HFFc6 (cell line): ENCODE measurements at places on chromosomes 3 and 15. TPM values are rescaled to one million over a fixed set of nuclear protein-coding genes. Genes with fewer than 3 reads are reported as not detected.

DNA sequence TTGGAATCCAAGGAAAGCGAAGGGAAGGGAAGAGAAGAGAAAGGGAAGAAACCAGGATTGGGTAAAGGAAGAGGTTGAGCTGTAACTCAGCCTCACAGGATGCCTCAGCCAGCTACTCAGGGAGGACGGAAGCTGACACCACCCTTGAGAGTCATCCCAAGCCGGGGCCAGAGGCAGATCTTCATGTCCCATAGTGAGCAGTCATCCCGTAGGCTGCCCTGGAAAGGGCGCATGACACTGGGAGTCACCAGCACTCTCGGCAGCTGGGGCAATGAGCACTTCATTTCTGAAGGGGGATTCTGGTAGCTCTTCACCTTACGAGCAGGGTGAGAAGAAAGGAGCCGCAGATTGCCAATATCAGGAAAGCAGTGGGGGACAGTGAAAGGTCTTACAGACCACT lies 60.1 kb upstream of the PCSK6 start:
- no peak for DNase-seq

GRCh38 chr3:108118038-108118768 lies 27.4 kb upstream of the CD47 start:
- DNase-seq, result no peak

GRCh38 chr3:185527364-185527763 lies 25.0 kb downstream of the LIPH start:
- no peak for DNase-seq

ACP3 gene
- total RNA-seq, result not detected in 3 replicates

DNA sequence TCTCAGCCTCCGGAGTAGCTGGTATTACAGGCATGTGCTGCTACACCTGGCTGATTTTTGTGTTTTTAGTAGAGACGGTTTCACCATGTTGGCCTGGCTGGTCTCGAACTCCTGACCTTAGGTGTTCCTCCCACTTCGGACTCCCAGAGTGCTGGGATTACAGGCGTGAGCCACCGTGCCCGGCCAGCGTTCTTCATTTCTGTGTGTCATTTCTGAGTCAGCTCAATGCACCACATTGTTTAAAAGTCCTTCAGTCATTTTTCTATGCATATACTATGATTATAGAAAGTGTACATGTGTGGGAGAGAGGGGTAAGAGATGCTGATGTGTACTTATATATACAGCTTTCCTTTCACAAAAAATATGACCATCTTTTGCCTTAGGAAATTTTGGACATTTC lies 2.1 kb downstream of the QTRT2 start:
- no peak for DNase-seq

GRCh38 chr3:25265284-25265683 lies 162.8 kb upstream of the RARB start:
- no peak for DNase-seq

RGMA gene
- 0.13 to 0.63 TPM (median 0.18 TPM) in 3 replicates for total RNA-seq

- no peak for DNase-seq
These were observed 97.8 kb upstream of the AADACL2 start for GRCh38 chr3:151635905-151636304.

DNA sequence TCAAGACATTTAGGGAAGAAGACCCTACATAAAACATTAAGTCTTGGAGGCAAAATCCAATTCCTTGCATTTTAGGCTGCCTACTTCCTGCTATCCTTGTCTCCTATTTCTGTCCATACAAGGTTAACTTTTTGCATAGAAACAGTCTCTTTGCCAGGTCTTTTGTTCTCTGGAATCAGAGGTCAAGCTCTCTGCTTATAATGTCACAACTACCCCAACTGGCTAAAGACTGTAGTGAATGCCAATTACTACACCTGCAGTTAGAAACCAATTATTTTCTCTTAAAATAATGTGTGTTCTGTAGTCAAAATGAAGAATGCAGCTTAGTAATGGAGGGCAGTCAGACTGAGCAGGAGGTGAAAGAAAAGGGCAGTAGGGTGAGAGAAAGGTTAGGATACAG lies 856.2 kb downstream of the TUSC7 start:
- no peak for DNase-seq

ARL8B gene
- total RNA-seq, result 52.5 to 53.7 TPM (median 53.0 TPM) in 3 replicates
